ENCODE measurements at places on chromosomes 6 and 20.

DNA sequence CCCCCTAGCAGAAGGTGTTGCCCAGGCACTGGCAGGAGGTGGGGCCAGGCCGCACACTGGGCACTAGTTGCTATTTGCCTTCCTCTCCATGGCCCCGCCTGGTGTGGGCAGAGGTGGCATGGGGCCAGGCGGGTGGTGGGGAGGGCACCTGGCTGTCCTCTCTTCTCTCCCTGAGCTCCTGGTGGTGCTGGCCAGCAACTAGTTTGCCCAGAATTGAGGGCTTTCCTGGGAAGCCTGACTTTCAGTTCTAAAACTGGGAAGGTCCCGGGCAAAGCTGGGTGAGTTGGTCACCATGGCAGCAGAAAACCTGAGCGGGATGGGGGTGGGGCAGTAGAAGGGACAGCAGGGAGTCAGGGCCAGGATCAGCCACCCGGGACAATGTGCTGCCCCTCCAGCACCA lies 48.2 kb downstream of the RBM38 start:
- DNase-seq, result no peak

DNA sequence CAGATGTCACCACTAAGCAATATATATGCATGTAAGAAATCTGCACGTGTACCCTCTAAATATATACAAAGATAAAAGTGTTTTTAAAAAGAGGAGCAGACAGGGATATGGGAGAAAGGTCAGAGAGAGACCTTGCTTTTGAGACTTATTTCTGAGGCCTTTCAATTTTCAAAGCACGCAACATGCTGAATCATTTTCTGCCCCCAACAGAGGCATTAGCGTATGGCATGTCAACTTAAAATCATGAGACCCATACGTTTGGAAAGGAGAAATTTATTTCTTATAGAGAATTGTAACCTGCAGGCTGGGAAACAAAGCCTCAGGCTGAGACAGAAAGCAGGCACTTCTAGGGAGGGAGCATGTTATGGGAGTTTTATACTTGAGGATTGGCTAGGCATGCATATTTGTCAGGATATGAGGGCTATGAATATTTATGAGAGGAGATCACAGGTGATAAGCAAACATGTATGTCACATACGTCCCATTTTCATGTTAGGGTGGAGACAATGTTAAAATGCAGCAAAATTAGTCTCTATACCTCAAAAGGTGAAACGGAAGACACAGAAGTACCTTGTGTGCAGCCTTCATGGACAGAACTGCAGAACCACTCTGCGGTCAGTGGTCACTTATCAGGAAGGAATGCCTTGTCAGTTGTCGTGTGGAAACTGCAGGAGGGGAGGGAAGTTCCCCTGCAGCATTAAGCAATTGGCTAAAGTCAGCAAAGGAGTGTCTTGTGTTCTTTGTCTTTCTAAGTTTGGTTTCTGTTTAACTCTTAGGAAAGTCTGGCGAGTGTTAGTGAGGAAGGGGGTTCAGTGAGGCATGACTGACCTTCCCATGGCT lies 6.3 kb upstream of the GABRR2 start:
- no peak for DNase-seq

GRCh38 chr20:62133051-62133845 lies 9.9 kb downstream of the PSMA7 start:
- DNase-seq, result no peak

DNA sequence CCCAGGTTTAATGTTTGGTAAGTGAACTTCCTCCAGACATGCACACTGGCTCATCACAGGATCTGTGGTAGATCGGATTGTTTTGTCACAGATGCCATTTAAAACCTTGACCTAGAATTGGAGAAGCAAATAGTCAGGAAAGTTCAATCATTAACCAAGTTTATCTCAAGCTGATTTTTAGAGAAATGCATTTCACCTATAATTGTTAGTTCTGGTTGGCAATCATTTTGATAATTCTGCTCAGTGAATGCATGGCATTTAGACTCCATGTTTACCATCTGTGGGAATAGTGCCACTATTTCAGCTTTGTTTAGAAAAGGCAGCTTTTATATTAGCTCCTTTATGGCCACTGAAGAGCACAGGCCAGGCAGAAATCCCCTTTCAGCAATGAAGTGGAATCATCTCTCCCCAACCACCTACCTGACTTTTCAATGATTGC lies 73.9 kb upstream of the IPCEF1 start:
- DNase-seq, result no peak

DNA sequence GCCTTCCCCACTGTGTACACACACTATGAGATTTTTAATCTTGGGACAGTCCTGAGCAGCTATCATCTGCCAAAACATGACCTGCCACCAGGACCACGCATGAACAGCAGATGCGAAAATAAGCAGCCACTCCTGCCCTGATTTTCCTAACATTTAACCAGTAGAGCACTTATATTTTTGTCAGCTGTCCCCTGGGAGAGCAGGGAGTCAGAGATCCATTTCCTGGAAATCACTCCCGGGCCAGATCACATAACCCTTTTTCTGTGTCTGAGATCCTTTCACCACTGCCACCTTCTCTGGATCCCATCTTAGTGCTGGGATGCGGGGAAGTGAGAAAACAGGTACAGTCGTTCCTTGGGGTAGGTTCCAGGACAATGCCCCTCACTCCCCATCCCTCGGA lies 5.7 kb downstream of the SDCBP2 start:
- DNase-seq, result no peak

DNA sequence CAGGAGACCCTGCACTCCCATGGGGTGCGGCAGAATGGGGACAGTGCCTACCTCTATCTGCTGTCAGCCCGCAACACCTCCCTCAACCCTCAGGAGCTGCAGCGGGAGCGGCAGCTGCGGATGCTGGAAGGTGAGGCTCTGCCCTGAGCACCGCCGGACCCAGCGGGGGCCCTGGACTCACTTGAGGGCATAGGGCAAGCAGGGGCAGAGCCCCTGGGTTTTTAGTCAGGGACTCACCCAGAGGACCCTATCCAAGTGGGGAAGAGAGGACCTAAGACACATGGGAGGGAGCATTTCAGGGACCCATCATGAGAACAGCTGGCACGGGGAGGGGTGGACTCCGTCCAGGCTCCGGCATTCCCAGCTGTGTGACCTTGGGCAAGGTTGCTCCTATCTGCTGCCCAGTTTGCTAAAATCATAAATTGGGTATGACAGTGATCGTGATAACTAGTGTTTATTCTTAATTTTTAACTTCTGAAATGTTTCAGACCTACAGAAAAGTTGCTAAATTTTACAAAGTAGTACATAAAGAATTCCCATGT lies 9.8 kb downstream of the RBCK1 start:
- DNase-seq, result no peak

DNA sequence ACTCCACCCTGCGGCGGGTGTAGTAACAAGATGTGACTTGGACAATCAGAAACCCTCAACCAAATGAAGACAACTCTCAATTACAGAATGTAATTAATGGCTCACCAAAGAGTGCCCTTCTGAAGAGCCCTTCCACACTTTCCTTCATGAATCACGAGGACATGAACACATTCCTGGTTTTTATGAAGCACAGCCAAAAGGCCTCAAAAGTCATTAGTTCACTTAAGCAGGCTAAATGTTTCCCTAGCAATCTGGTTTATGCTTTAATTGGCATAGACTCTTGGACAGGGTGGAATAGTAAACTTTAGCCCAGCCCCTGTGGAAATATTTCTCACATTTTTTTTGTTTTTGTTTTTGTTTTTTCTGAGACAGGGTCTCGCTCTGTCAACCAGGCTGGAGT lies 20.5 kb downstream of the CPNE5 start:
- DNase-seq, result no peak

DNA sequence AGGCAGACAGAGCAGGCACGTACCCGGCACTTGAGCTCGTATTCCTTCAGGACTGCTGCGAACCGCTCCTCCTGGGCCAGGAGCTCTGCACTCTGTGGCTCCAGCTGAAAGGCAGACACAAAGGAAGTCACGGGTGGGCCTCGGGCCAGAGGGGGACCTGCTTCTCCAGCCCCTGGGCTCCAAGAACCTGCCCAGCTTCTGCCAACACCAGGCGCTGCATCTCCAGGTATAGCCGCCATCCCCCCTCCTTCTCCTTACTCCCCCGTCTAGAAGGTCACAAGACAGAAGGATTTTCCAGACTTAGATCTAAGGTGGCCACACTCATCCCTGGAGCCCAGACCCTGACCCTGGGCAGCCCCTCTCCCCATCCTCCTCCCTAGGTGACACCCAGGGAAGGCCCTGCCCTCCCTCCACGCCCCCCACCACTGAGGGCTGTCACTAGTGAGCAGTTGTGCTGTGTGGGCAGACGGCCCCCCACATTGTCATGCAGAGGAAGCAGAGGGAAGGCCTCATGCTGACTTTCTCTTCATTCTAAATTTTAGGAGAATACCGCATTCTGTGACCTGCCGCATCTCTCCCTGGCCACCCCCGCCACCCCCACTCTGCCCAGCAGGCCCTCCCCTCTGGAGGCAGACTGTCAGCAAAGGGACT lies 81.9 kb downstream of the GINS1 start:
- DNase-seq, result no peak

DNA sequence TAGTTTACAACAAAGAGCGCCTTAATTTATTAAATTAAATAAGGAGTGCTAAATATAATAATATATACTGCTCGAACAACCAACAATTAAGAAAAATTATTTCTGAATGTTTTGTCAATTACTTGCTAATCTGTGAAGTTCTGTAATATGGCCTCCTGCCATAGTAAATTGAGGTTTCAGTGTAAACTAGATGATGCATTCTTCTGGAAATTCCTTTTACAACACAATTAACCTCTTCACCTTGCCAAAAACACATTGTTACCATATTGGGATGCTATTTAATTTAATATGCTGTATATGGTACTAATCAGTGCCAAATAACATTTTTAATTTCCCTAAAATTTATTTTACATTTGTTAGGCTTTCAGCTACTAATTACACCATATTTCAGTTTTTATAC lies 808.4 kb upstream of the CITED2 start:
- DNase-seq, result no peak

GRCh38 chr6:140001005-140001404 lies 626.6 kb upstream of the CITED2 start:
- DNase-seq, result no peak

DNA sequence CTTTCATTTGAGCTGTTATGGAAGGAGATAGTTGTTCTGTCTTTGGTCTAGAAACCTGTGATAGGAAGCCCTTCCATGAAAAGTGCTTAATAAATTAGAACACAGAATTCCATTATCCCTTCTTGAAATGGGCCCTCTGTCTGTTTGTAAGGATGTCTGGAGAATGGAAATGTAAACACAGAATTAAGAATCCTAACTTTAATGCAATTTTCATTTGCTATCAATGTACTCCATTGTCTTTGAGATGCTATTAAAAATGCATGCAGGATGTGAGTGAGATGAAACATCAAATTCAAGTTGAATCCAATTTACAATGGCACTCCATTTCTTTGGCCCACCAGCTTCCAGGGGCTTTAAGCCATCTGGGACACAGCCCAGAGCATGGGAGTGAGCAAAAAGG lies 13.9 kb upstream of the AARS2 start:
- DNase-seq, result no peak

DNA sequence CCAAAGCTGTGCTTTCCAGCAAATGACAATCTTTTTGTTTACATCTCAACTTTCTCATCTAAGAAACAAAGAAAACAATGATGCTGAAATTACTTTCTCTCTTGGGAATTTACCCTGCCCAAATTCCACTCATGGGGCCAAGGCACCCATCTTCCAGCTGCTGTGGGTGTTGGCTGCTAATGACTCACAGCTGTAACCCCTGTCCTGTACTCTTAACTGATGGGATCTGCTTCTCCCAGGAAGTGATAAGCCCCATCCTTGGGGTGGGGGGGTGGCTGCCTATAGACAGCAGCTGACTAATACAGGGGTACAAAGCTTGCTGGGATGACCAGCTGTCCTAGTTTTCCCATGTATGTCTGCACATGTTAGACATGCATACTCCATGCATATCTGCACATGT lies 938.6 kb downstream of the C6orf118 start:
- no peak for DNase-seq

DNA sequence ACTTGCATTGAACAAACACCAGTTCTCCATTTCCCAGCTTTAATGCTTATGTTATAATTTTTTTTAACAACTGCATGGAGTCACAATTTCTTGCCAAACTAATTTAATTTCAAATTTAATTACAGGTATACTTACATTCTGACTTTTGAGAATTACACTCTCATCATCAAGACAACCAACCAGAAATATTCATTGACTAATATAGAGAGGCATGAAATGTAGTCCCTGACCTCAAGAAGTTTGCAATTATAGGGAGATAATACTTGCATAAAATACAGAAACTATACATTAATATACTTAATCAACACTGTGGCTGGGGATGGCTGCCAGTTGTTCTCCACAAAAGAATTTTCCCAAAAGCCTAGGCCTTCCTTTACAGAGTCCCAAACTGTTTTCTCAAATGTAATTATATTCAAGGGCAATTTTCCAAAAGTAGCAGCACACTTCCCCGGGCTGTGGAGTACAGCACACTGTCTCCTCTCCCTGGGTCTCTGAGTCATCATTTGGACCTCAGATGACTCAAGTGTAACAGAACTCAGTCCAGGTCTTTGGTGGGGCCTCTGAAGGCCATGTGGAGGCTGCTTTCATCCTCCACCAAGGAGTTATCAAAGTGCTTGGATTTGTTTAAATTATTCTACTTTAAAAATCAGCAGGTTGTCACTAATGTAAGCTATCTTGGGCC lies 114.1 kb downstream of the KIF16B start:
- no peak for DNase-seq

- no peak for DNase-seq
Observed at GRCh38 chr20:48614593-48615274, 213.1 kb downstream of the PREX1 start.

GRCh38 chr20:58130581-58130980 lies 97.9 kb downstream of the ANKRD60 start:
- peak; percentile 48 for DNase-seq

DNA sequence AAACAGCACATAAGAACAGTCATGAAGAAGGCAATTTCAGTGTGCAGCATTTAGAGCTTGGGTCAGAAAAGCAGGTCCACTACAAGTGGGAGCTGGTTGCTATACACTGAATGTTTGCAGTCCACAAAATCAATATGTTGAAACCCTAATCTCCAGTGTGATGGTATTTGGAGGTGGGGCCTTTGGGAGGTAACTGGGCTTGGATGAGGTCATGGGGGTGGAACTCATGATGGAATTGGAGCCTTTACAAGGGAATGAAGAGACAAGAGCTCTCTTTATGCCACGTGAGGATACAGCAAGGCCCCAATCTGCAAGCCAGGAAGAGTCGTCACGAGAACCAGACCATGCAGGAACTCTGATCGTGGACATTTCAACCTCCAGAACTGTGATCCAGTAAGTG lies 216.7 kb upstream of the SLC35B3 start:
- no peak for DNase-seq

GRCh38 chr6:105745464-105746129 lies 340.5 kb upstream of the PRDM1 start:
- no peak for DNase-seq

GRCh38 chr20:53202777-53203176 lies 230.6 kb downstream of the TSHZ2 start:
- no peak for DNase-seq

GRCh38 chr20:7589164-7589563 lies 351.1 kb downstream of the HAO1 start:
- DNase-seq, result no peak

GRCh38 chr6:34104186-34104585 lies 41.7 kb downstream of the GRM4 start:
- DNase-seq, result no peak

- DNase-seq, result no peak
Observed at GRCh38 chr6:78322068-78322845, 545.1 kb upstream of the IRAK1BP1 start.
